ENCODE measurements at places on chromosomes 7 and 10.

DNA sequence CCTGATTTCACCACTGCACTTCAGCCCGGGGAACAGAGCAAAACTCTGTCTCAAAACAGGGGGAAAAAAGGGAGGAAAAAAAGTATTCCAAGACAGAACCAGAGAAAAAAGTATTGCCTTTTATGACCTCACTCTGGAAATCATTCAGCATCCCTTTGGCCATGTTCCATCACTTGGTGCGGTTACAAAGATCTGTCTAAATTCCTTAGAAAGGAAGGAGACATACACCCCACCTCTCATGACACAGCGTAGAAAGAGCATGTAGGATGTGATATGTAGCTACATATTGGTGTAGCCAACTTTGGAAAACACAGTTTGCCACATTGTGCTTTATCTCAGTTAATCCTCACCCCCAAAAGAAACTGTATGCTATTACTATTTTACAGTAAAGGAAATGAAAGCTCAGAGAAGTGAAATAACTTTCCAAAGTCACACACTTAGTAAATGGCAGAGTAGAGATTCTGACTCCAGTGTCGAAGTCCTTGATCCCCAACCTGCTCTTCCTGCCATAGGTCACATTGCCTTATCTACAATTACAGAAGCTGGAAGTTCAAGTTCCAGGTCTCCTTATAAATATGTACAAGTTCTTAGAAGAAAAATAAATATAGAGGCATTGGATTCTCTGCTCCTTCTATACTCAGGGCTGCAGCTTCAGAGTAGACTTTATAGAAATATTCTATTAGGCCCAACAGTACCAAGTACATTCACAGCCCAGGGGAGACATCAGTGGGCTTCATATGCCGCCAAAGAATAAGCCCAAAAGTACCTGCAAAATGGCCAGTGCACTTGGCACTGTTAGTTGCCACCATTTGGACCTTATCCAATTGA lies 91.6 kb upstream of the KMT2E start:
- H3K27ac ChIP-seq: no peak overlapping the region
- no peak for DNase-seq
- H3K36me3 ChIP-seq: no peaks in the 10 kb centered on the region
- H3K4me3 ChIP-seq: no peak overlapping the region
- H3K4me1 ChIP-seq: peaks cover 5% of the 10 kb centered on the region

DNA sequence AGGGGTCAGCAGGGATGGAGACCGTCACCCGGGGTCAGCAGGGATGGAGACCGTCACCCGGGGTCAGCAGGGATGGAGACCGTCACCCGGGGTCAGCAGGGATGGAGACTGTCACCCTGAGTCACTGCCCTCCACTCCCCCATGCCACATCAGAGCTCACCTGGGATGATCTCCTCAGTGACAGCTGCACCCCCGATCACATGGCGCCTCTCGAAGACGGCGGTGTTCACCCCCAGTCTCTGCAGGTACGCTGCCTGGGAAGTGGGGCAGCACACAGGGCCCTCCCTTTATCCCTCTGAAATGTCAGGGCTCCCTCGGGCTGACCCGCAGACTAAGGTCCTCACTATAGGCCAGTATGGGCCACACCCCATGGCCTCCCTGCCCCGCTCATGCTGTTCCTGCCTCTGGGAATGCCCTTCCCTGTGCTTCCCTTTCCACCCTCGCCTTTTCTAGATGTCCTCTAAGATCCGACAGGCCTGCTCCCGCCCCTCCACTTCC lies 7.2 kb downstream of the PYROXD2 start:
- H3K4me3 ChIP-seq: no peak overlapping the region
- no peaks in the 10 kb centered on the region for H3K27me3 ChIP-seq
- H3K4me1 ChIP-seq: no peaks in the 10 kb centered on the region
- no peak for DNase-seq
- no peak overlapping the region for H3K27ac ChIP-seq

DNA sequence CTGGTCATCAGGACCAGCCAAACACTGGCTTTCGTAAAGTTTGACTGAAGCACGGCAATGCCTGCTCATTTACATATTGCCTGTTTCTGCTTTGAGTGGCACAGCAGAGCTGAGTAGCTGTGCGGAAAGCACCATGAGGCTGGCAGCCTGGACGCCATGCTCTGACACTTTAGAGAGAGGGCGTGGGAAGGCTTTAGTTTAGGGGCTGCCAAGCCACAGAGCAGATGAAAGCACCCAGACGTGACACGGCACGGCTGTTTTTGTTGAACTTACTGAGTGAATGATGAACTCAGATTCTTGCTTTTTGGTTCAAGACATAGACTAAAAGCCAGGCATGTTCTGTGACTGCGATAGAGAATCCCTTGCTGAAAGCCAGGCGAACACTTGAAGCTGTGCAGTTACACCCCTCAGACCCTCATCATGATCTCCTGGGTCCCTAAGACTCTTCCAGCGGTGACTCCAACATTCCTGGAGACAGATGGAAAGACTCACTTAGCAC lies 182.1 kb downstream of the ZMYND11 start:
- no peak overlapping the region for H3K27ac ChIP-seq
- peaks cover 2% of the 10 kb centered on the region for H3K36me3 ChIP-seq
- peaks cover 3% of the 10 kb centered on the region for H3K4me1 ChIP-seq
- H3K27me3 ChIP-seq: peaks cover 5% of the 10 kb centered on the region

DNA sequence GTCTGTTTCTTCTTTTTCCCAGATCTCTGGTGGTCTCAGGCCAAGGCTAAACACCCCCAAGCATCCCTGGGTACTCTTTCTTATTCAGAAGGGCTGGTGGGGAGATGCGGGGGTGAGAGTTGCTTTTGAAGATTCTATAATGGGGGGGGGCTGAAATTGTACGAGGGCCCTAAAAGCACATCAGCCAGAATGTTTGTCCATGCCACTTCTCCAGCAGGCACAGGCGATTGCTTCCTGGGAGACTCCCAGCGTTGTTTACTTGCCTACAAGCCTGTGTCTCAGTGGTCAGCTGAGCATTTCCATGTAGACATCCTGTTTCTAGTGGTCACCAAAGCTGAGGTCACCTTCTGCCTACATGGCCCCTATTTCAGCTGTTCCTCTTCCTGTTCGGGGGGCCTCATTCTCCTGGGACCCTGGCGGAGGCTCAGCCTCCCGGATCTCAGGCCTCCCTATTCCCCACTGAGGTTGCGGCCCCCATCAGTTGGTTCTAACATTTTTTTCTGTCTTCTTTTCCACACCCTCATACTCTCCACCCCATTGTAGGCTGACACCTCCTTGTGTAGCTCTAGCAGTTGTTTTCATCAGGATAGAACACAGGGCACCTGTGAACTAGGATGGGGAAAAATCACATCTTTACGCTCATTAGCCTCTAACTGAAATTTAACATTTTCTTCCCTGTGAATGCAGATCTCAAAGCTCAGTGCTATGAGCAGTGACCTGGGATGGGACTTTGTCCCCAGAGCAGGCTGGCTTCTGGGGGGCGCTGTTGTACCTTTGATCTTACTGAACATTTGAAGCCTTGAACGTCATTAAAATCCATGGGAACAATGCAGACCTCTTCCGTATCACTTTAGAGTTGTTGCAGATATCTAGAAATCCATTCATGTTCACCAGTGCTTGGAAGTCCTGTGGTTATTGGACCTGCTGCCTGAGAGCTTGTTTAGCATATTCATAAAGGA lies 286.5 kb downstream of the GLRX3 start:
- H3K27ac ChIP-seq: no peak overlapping the region
- H3K36me3 ChIP-seq: no peaks in the 10 kb centered on the region
- H3K4me1 ChIP-seq: no peaks in the 10 kb centered on the region
- no peaks in the 10 kb centered on the region for H3K27me3 ChIP-seq

DNA sequence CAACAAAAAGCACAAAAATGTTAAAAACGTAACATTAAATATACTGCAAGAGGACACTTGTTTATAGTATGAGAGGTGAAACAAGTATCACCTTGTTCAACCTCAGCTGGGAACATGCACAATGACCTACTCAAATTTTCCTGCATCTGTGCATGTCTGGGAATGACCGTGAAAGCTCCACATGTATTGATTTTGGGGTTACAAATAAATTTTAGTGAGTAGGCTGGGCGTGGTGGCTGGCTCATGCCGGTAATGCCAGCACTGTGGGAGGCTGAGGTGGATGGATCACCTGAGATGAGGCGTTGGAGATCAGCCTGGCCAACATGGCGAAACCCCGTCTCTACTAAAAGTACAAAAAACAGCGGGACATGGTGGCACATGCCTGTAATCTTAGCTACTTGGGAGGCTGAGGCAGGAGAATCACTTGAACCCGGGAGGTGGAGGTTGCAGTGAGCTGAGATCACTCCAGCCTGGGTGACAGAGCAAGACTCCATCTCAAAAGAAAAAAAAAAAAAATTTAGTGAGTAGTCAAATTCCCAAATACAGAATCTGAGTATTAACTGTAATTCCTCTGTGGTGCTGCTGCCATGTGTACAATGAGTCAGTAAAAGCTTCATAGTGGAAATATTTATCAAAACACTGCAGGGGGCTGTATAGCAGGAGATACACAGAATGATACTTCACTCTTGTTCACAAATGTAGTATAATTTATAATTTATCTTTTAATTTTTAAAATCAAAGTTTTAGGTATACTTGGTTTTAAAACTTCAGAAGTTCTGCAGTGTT lies 41.1 kb downstream of the SUGCT start:
- no peaks in the 10 kb centered on the region for H3K4me1 ChIP-seq
- H3K27me3 ChIP-seq: no peaks in the 10 kb centered on the region
- DNase-seq: no peak

All from activated naive CD8-positive, alpha-beta T cell treated with anti-CD3 and anti-CD28 coated beads, Interleukin-2, amount 10 ng/mL, durations not matched to agents 7 days and 5 days (primary cell).